ENCODE measurements at places on chromosomes 5 and 9.

- DNase-seq, result no peak
Observed at GRCh38 chr9:99287641-99288040, 65.6 kb downstream of the SEC61B start.

- DNase-seq, result no peak
Observed at GRCh38 chr5:178785999-178786398, 55.5 kb upstream of the ZNF354A start.

DNA sequence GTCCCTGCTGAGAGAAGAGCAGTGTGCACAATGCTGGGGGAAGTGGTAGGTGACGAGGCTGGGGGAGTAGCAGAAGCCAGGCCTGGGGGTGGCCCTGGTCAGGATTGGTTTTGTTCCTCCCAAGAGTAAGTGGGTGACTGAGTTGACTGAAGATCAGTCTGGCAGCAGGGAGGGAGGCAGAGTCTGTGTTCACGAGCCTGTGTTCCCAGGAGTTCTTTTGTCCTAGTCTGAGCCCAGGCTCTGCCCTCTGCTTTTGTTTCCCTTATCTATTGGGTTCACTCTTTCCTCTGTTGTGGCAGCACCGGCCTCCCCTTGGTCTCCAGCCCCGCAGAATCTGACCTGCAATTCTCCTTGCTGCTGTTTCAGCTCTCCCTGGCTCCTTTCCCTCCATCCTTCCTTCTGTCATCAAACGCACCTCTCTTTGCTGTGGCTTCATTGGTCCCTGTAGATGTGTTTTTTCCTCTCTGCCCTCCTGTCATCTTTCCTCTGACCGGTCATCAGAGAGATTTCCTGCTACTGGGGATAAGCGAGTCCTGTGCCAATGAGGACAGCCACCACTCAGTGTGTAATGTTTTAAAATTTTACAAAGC lies 607.4 kb downstream of the KIF4B start:
- no peak for DNase-seq

GRCh38 chr9:124349675-124350493 lies 65.4 kb downstream of the PSMB7 start:
- DNase-seq, result no peak

DNA sequence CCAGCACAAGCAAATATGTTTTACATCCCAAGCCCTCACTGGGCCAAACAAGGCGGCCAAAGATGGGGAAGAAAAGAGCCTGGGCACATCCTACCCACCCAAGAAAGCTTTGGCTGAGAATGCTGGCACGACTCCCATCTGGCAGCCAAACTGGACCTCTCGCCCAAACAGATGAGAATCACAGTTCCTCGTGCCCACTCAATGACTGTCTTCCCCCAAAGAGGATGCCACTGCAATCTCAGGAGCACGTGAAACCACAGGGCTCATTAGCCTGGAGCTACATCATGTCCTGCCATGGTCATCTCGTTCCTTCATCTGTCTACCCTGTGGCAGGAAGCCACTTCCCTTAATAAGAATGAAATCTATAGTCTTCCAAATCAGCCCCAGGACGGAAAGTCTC lies 536.8 kb downstream of the BNC2 start:
- DNase-seq, result no peak

GRCh38 chr9:98742325-98743280 lies 33.9 kb upstream of the GABBR2 start:
- DNase-seq, result no peak

GRCh38 chr9:101711330-101711941 lies 27.0 kb downstream of the GRIN3A start:
- DNase-seq, result no peak

DNA sequence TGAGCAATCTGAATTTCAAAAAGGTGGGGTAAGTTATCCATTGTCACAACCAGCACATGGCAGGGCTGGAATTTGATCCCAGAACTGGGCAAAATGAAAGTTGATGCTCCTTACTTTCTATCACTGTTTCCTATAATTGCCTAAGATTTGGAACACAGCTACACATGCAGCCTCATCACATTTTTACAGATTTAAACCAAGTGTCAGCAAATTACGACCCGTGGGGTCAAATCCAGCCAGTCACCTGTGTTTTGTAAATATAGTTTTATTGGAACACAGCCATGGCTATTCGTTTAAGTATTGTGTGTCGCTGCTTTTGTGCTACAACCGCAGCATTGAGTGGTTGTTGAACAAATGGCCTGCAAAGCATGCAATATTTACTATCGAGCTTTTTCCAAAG lies 94.3 kb downstream of the SREK1 start:
- no peak for DNase-seq

DNA sequence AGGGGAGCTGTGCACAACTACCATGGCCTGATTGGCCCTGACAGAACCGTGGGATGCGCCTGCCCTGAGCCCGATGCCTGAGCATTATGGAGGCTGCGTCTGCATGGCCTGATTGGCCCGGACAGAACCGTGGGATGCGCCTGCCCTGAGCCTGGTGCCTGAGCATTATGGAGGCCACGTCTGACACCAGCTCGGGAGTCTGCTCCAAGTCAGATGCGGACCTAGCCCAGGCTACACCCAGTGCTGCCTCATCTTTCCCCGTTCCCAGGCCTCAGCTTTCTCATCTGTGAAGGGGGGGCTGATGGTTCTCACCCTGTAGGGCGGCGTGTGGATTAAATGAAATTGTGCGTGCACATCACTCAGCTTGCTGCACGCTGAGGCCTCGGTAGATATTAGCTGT lies 7.3 kb downstream of the CEP72 start:
- no peak for DNase-seq

DNA sequence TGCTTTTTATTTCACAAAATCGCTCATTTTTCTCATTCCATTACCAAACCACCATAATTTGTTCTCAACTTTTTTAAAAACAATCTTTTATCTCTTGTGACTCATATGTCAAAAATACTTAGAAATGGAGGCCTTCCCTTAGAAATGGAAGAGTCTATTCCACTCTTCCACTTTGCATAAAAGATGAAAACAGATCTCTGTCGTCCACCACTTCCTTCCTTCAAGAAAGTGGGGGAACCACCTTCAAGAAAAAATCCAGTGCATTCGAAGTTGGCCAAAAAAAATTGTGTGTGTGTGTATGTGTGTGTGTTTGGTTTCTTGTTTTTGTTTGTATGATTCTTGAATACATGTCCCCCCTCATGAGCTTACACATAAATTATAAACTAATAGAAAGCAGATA lies 628.8 kb upstream of the DMAC1 start:
- no peak for DNase-seq

DNA sequence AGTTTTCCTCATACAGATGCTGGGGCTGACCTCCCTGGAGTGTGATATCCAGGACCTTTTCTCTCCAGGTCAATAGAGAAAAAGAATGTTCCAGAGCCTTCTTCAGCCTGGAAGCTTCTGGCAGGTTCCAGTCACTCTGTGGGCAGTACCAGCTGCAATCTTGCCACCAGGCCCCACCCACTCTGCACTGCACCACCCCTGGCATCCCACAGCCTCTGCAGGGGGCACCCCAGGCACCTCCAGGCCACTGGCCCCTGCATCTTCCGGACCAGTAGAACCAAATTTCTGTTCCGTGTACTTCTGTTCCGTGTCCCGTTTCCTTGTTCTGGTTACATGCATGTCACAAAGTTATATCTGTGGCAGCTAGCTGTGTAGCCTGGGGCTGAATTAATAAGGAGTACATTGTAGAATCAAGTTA lies 83.3 kb upstream of the ZBTB43 start:
- no peak for DNase-seq

DNA sequence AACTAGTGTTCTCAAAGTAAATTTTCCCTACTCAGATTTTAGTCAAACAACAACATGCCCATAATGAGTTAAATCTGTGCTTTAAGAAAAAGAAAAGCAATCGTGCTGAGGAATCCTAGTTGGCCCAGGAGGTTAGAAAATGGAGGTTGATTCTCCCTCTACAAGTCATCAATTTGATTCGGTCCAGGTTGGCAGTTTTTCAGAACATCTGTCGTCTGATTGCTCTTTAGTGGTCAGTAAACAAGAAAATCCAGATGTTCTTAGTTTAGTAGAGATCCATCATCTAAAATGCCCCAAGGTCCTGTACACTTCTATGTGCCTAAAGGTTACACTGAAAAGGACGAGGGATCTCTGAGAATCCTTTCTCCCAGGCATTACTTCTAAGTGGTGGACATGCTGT lies 659.2 kb downstream of the MTRR start:
- no peak for DNase-seq

GRCh38 chr9:86093788-86094555 lies 5.4 kb downstream of the GOLM1 start:
- no peak for DNase-seq

DNA sequence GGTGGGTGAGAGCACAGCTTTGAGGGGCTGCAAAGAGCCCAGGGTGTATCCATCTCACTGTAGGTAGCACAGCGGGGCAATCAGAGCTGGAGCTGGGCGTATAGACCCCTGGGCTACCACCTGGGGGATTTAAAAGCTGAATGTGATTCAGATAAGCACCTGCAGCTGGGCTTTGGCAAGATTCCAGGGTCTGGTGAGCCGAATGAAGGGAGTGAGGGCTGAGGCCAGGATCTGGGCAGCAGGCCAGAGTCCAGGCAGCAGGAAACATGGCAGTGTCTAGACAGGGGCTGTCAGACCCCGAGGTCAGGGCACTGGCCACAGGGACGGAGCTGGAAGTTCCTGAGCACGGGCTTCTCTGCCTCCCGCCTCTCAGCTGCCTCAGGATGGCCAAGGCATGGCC lies 8.7 kb downstream of the ASS1 start:
- no peak for DNase-seq

- no peak for DNase-seq
Observed at GRCh38 chr9:27182421-27182820, 73.4 kb downstream of the TEK start.

- DNase-seq, result no peak
Observed at GRCh38 chr5:149735066-149735465, 5.0 kb downstream of the PPARGC1B start.

GRCh38 chr9:89374176-89374575 lies 55.9 kb downstream of the SECISBP2 start:
- DNase-seq, result no peak

GRCh38 chr5:175681968-175682340 lies 24.1 kb downstream of the HRH2 start:
- no peak for DNase-seq

- no peak for DNase-seq
Observed at GRCh38 chr5:127410959-127411358, 106.5 kb upstream of the PRRC1 start.

- DNase-seq, result no peak
Observed at GRCh38 chr5:157670662-157671591, at the start of gene C5orf52. TSS of gene C5orf52 (plus strand) at chr5:157671533. CDS start at chr5:157671615, 82 bp downstream.

DNA sequence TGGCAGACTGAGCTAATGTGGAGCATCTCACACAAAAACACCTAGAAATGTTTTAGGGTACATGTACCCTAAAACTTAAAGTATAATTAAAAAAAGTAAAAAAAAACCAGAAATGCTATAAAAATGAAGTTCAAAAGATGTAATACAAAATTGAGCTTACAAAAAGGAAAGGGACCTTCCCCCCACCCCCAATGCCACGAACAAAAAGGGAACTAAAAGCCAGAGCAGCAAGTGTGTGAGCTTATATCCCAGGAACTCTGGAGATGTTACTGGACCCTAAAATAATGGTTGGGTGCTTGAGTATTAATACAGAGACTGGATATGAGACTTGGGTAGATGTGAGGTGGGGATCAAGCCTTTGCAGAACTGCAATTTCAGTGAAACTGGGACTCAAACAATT lies 11.0 kb downstream of the SPATA9 start:
- DNase-seq, result no peak

DNA sequence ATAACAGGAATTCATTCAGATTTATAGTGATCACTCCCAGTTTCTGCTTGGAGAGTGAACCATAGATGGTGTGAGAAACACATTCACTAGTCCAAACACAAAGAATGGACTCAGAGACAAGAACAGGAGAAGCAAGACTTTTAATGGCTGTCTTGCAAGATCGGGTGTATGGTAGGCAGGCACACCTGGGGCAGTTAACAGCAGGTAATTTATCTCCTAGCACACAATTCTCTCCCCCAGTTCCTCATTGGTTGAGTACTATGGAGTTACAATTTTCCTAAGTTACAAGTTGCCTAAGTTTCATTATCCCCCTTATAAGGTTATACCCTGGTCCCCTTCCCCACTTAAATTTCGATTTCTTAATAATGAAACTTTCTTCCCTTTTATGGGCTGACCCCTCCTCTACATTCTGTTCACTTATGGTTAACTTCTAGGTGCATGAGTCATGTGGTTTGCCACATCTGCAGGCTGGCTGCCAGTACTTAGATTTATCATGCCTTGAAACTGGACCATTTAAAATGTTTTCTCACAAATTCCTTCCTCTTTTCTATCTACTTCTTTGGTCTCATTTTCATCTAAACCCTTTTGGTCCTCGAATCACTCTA lies 623.3 kb downstream of the HINT1 start:
- no peak for DNase-seq

GRCh38 chr5:157290156-157290980 lies 24.4 kb downstream of the CYFIP2 start:
- DNase-seq, result no peak

DNA sequence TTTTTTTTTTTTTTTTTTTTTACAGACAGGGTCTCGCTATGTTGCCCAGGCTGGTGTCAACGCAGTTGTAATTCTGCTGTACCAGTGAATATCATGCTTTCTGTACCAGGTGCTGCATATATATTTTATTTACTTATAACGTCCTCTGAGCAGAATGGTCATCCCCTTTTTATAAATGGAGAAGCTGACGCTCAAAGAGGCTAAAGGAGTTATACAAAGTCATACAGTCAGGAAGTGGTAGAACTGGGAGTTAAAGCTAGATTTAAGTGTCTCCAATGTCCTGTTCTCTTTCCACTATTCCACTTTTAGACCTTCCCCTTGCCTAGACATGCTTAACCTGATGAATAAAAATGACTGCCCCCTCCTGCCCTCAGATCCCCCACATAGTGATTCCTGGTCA lies 1.2 kb upstream of the SIL1 start:
- no peak for DNase-seq

DNA sequence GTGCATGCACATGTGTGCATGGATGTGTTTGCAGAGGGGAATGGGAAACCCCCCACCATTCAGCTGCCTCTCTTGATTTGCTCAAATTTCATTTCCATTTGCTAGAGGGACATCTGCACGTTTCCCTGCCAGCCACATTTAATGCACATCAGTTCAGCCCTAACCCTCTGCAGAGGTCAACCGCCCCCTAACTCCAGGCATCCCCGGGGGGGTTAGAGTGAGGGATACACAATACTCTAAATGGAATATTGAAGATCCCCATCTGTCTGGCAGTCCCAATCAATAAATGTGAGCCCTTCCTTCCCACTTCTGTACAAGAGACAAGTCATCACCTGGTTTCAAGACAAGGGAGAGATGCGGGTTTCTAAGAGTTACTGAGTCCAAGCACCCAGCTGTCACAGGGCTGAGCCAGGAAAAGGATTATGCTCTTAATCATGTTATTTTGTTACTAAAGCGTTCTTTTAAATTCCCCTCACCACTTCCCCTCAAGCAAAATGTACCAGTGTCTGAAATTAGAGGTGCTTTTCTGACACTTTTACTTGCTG lies 134.1 kb downstream of the SEMA6A start:
- DNase-seq, result no peak

GRCh38 chr9:28073270-28073669 lies 500.0 kb upstream of the C9orf72 start:
- DNase-seq, result no peak
